Dorsolateral prefrontal cortex (tissue), 122 donors: ENCODE measurements at places on chromosomes 16 and 17.

DNA sequence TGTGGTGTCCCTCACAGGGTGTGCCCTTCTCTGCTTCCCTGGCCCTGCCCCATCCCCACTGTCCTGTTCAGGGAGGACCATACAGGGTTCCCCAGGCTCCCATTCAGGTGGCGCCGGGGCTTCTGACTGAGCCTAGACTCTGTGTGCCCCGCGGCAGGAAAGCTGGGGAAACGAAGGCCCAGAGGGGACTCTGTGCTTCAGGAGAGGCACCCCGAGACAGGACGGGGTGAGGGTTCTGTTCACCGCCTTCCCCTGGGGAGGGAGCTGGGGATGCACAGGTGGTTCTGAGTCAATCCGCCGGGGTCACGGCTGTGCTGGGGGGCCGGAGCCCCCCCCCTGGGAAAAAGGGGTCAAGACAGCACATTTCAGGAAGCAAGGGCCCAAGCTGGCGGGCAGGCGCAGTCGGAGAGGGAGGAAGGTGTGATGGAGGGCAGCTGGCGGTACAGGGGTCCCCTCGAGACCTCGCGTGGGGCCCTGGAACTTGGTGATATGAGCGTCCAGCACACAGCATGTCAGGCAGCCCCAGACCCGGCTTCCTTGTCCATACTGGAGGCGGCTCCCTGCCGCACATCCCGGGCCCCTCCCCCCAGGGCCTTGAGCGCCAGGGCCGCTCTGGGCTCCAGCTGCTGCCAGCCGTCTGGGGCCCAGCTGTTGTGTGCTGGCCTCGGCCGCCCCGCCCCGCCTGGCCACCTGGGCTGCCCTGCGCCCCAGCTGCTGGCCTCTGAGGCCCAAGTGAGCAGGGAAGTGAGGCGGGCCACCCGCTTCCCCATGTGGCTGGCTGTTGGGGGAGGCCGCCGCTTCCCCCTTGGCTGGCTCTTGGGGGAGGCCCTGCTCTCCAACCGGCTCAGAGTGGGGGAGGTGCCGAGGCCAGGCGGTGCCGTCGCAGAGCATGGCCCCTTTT is 5.6 kb upstream of the NOTUM start:
- no peak for DNase-seq

DNA sequence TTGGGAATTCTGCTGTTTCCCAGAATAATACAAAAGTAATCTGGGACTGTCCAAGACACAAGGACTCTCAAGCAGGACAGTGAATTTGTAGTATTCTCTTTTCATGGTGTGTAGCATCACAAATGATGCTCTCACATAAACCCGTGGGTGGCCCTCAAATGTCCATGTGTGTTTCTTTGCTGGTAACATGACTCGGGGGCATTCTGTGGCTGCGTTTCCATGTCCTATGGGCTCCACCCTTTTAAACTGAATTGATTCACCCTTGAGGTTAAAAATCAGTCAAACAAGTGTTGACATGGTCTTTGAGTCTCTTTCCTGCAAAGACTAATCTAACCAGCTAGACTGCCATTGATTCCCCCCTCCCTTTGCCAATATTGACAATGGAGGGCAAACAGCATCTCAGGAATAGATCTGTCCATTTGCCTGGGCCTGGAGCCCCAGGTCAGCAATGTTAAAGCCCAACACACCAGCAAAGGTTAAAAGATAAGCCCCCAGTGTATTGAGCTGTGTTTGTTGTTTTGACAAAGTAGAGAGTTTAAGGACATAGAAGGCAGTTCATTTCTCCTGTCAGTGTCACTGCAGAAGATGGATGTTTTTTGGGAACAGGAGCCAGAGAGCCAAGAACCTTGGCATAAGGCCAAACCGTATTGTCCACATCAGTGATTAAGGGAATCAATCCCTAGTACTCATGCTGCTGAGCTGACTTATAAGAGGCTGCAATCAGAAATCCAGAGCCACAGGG is 117.1 kb upstream of the COX10 start:
- DNase-seq: no peak

GRCh38 chr17:55264278-55264644 is 499 bp upstream of the HLF start:
- no peak for DNase-seq

- no peak for DNase-seq
Observed at GRCh38 chr16:67528222-67528869, at the start of gene RIPOR1. Gene RIPOR1, plus strand, starts transcription at chr16:67528829. Its CDS starts 9,618 bp downstream, at chr16:67538447.

- no peak for DNase-seq
Observed at GRCh38 chr16:67763066-67763465, 43.3 kb downstream of the RANBP10 start.

DNA sequence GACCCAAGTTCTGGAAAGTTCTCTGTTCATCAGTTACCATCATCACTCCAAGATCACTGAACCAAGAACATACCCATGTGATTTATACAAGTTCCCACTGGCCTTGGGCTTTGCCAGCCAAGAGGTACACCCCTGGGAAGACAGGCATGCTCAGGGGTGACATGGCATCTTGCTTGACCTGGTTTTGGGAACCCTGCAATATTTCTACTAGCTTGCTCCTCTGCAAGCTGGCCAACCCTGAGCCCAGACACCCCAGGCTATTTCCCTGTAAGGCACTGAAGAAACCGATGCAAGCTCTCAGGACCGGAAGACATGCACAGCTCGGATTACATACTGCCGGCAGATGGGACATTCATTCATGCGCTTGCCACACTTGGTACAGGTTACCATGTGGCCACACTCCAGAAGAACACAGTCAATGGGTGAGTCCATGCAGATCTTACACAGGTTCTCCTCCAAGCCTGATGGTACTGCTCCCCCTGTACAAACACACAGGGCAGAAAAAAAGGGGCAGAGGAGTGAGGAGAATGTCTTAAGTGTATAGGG is 31.4 kb downstream of the LIG3 start:
- no peak for DNase-seq

DNA sequence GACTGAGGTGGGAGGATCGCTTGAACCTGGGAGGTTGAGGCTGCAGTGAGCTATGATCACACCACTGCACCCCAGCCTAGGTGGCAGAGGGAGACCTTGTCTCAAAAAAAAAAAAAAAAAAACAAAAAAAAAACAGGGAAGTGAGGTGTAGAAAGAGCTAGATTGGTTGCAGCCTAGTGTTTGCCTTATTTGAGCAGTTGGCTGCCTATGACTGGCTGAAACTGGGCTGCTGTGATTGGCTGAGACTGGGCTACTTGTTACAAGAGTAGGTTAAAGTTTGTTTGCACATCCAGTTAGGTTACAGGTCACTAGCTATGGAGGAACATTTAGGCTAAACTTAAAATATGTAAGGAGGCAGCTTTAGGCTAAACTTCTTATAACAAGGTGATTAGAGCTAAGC is 5.7 kb downstream of the DHRS7B start:
- no peak for DNase-seq

DNA sequence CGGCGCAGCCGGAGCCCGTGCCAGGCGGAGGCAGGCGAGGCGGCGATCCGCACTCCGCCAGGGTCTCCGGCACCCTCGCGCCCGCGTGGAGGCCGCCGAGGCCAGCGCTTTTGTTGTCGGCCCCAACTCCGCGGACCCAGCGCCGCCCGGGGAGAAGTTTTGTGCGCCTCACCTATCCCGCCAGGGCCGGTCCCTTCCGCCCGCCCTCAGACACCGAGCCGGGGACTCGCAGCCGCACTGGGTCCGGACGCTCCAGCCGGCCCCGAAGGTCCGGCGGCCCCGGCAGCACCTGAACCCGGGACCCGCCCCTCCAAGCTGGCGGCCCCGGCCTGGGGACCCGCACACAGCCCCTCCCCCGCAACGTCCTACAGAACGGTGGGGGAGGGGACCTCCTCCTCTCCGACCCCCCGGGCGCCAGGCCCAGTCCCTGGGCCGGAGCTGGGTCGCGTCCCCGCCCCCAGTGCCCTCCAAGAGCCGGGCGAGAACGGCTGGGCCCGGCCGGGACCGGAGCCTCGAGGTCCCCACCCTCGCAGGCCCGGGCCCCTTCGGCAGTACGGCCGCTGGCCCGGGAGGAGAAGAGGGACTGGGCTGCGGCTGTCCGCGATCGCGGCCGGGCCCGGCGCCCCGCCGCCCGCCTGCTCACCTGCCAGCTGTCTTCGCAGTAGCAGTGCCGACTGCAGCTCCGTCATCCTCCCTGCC is 698 bp downstream of the UBE2G1 start:
- DNase-seq: no peak

GRCh38 chr16:73703891-73704290 is 592.7 kb upstream of the PSMD7 start:
- DNase-seq: no peak

GRCh38 chr17:40076591-40076990 is 13.8 kb downstream of the THRA start:
- DNase-seq: no peak

DNA sequence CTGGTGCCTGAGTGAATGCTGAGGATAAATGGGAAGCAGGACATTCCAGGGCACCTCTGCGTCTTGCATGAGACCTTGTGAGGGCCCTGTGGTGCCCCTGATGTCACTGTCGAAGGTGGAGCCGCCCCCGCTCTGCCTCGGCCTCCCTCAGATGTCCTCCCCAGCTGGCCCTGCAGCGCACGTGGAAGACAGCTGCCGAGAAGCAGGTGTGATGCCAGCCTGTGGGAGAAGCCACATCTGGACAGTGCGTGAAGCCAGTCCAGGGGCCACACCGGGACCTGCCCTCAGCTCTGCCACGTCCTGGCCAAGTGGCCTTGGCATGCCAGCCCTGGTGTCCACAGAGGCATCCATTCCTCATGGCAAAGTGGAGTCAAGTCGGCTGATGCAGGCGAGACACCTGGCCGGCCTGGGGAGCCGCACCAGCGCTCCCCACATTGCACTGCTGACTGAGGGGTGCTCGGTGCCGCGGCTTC is 21.6 kb upstream of the METRNL start:
- no peak for DNase-seq

- no peak for DNase-seq
Observed at GRCh38 chr16:4501071-4501478, 24.9 kb downstream of the HMOX2 start.

GRCh38 chr16:30753596-30753995 is 5.4 kb downstream of the PHKG2 start:
- no peak for DNase-seq

DNA sequence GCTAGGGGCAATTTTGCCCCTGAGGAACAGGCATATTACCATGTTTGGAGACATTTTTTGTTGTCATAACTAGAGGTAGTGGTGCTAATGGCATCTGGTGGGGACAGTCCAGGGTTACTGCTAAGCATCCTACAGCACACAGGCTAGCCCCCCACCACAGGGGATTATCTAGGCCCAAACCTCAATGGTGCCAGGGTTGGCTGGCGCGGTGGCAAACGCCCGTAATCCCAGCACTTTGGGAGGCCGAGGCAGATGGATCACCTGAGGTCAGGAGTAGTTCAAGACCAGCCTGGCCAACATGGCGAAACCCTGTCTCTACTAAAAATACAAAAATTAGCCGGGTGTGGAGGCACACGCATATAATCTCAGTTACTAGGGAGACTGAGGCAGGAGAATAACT is 15.2 kb downstream of the C1QTNF1 start:
- DNase-seq: no peak

- DNase-seq: no peak
Observed at GRCh38 chr17:43615330-43616028, 46.2 kb downstream of the MEOX1 start.

DNA sequence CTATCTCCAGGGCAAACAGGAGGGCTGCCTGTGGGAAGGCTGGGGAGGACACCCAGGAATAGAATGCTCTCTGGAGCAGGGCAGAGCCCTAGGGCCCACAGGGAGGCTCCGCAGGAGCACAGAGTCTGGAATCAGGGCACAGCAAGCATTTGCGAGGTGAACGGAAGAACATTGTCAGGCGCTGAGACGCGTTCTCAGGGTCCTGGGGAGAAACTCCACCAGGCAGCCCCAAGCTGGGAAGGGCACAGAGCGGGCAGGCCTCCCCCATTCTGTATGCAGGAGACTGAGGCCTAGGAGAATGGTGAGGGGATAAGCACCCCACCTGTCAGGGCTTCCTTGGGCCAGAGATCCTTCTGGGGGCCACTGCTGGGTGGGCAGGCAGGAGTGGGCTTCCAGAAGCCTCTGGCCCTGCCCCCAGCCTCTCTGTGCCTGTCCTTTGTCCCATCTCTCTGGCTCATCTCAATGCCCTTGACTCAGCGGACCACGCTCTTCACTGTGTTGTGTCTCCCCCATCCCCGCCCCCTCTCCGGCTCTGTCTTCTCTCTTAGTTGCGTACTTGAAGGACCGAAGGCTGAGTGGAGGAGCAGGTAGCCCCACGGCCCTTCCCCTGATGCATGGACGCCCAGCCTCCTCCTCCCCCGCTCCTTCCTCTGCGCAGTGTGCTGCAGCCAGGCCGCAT is 5.1 kb upstream of the SETD6 start:
- DNase-seq: no peak

DNA sequence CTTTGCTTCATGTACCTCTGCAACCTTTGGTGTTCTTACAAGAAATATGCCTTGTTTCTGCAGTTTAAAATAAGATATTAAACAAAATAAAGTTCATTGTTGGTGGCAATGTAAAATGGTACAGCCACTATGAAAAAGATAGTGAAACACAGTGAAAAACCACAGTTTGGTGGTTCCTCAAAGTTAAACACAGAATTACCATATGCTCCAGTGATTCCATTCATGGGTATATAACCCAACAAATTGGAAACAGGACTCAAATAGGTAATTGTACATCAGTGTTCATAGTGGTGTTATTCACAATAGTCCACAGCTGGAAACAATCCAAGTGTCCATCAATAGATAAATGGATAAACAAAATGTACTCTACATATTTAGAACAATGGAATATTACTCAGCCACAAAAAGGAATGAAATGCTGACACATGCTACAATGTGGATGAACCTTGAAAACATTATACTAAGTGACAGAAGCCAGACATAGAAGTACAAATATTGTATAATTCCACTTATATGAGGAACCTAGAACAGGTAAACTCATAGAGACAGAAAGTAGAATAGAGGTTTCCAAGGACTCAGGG is 49.2 kb downstream of the CUEDC1 start:
- no peak for DNase-seq

DNA sequence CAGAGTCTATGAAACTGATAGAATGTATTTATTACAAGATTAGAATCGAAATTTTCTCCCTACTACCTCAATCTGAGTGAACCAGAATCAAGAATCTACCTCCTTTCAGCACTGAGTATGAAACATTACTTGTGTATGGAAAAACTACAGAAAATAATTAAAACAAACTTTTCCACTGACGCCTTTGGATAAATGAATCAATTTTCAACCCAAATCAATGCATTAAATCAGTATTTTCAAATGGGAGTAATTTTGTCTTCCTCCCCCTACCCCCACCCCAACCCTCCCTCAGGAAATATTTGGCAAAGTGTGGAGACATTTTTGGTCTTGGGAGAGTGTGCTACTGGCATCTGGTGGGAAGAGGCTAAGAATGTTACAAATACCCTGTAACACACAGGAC is 7.8 kb upstream of the ABCA10 start:
- DNase-seq: no peak

DNA sequence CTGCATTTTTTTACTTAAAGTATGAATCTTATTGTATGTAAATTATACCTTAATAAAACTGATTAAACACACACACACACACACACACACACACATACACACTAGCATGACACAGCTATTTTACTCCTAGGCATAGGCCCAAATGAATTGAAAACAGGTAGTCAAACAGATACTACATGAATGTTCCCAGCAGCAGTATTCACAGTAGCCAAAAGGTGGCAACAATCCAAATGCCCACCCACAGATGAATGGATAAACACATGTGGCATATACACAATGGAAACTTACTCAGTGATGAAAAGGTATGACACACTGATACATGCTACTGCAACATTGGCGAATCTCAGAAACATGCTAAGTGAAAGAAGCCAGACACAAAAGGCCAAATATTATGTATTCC is 223.5 kb downstream of the CYB561 start:
- no peak for DNase-seq

- DNase-seq: no peak
Observed at GRCh38 chr17:43701318-43701743, 39.6 kb upstream of the MEOX1 start.

- peak; percentile 50 for DNase-seq
Observed at GRCh38 chr17:42937712-42938596, 26.3 kb downstream of the AARSD1 start.
